PC-3 (cell line): ENCODE measurements at places on chromosomes 12 and 14. TPM values are rescaled to one million over a fixed set of nuclear protein-coding genes. Genes with fewer than 3 reads are reported as not detected.

- DNase-seq: no peak
- H3K27me3 ChIP-seq: no peaks in the 10 kb centered on the region
- H3K4me1 ChIP-seq: peaks cover 20% of the 10 kb centered on the region
- H3K4me3 ChIP-seq: no peak overlapping the region
- no peak overlapping the region for H3K27ac ChIP-seq
These were observed 228.5 kb downstream of the FOXN3 start for GRCh38 chr14:89188492-89188891.

DNA sequence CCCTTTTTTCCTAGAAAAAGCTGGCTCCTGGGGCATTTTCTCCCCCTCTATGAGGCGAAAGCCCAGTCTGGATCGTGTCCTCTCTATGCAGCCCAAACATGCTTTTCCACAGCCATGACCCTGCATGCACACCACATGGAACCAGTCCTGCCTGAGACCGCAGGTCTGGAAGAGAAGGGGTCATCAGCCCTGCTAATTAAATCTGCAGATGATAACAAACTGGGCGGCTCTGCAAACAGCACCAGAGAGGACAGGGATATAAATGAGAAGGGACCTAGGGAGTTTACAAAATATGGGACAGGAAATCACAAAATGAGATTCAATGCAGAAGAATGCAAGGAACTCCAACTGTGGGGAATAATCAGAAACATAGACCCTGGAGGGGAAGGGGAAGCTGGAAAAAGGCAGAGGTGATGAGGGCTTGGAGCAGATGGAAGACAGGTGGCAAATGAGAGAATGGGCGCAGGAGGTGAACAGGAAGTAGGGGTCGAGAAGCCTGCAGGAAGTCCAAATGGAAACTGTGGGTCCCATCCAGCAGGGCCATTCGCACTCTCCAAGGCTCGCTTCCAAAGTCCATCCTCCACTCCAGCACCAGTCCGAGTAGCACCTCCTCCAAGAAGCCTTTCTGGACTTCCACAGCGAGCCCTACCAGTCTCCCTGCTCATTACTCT, 76.3 kb downstream of the ANO2 start:
- DNase-seq: no peak
- no peaks in the 10 kb centered on the region for H3K36me3 ChIP-seq
- no peak overlapping the region for H3K4me3 ChIP-seq
- H3K27ac ChIP-seq: no peak overlapping the region
- no peaks in the 10 kb centered on the region for H3K4me1 ChIP-seq

The BCDIN3D gene
- total RNA-seq: 4.5 and 5.4 TPM in 2 replicates

DNA sequence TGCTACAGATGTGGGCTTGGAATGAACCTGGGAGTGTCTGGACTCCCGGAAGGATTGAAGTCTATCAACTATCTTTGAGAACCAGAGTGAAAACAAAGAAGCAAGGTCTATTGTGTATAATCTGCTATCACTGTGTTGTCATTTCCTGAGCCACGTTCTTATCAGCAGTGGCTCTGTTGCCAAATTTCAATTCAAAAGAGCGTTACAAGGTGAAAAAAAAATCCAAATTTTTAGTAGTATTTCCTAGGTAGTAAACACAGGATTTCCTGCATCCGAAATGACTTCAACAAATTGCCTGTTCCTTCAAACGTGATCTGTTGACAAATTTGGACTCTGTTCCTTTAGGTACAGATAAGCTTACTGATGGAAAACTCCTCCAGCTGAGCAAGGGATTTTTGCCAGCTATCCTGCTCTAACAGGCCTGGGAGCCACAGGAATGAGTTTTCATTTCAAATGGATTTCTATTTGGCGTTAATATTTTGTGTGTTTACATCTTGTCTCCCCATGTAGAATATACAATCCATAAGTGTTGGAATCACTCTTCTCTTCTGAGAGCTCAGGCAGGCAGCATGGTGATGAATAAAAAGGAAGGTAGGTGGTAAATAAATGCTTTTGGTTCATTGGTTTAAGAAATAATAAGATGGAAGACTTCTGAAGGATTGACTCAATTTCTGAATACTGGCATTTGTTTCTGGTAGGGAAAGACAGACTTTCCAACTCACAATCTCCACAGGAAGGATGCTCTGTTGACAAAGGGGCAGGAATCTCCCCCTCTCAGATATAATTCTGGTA, 58.5 kb downstream of the GPR135 start:
- H3K4me3 ChIP-seq: no peak overlapping the region
- H3K36me3 ChIP-seq: no peaks in the 10 kb centered on the region
- peaks cover 15% of the 10 kb centered on the region for H3K4me1 ChIP-seq
- H3K27me3 ChIP-seq: no peaks in the 10 kb centered on the region
- no peak for DNase-seq

- H3K36me3 ChIP-seq: 0 out of 2 replicates have a peak, but pooled peaks cover under 1% of the 10 kb centered on the region
- no peak overlapping the region for H3K4me3 ChIP-seq
- H3K27ac ChIP-seq: no peak overlapping the region
- no peaks in the 10 kb centered on the region; the same call in 1 of the 2 replicates for H3K4me1 ChIP-seq
- peak; percentile 46 for DNase-seq
These were observed 52.2 kb downstream of the GOLGA5 start for GRCh38 chr14:92846162-92846897.

DNA sequence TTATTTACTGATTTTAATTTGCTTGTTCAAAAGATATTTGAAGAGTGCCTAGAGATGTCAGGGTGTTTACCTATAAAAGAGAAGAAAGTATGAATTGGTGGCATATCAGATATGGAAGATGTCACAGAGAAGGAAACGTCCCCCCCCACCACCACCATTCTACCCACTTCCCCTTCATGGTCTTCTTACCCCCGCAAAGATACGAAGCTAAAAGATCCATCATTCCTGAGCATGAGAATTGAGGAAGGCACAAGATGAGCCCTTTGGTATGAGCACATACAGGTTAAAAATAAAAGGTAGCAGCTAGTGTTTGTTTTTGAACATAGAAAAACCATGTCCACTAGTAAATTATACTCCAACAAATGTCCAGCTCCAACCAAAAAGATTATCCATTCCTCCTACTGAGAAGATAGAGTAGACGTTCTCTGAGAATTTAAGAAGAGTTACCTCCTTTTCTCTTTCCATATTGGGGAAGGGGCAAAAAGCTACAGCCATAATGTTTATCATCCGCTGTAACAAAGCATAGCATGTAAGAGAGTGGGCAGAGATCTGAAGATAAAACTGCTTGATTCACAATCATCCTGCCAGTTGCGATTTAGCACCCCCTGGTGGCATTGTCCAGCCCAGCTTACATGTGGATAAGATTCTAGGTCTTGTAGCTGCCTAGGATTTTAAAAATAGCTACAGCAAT, 29.1 kb downstream of the NFYB start:
- no peak overlapping the region for H3K27ac ChIP-seq
- no peak overlapping the region for H3K4me3 ChIP-seq
- H3K4me1 ChIP-seq: no peaks in the 10 kb centered on the region
- DNase-seq: peak; percentile 94
- no peaks in the 10 kb centered on the region for H3K27me3 ChIP-seq

The GZMB gene
- total RNA-seq: not detected in 2 replicates

The CMKLR1 gene
- total RNA-seq: not detected in 2 replicates

GRCh38 chr12:12387501-12387900, 30.6 kb downstream of the BORCS5 start:
- H3K36me3 ChIP-seq: no peaks in the 10 kb centered on the region

The GPR135 gene
- 6.7 and 10.3 TPM in 2 replicates for total RNA-seq

The ZNF26 gene
- total RNA-seq: 30.2 and 39.2 TPM in 2 replicates

- no peak for DNase-seq
- H3K4me3 ChIP-seq: no peak overlapping the region
- H3K27ac ChIP-seq: no peak overlapping the region
These were observed 42.3 kb downstream of the FZD10 start for GRCh38 chr12:130204541-130204953.

GRCh38 chr14:101025696-101026095, 122.2 kb upstream of the RTL1 start:
- no peaks in the 10 kb centered on the region for H3K27me3 ChIP-seq
- no peak overlapping the region for H3K4me3 ChIP-seq
- DNase-seq: no peak
- H3K4me1 ChIP-seq: no peaks in the 10 kb centered on the region
- H3K27ac ChIP-seq: no peak overlapping the region

GRCh38 chr12:22765421-22766130, 140.6 kb downstream of the ETNK1 start:
- peaks cover 39% of the 10 kb centered on the region for H3K27me3 ChIP-seq
- DNase-seq: no peak
- H3K4me3 ChIP-seq: no peak overlapping the region
- no peak overlapping the region for H3K27ac ChIP-seq

- no peak overlapping the region for H3K4me3 ChIP-seq
- DNase-seq: peak; percentile 96
- H3K36me3 ChIP-seq: no peaks in the 10 kb centered on the region; the same call in 1 of the 2 replicates
- no peaks in the 10 kb centered on the region for H3K27me3 ChIP-seq
- peaks cover 40% of the 10 kb centered on the region for H3K4me1 ChIP-seq
These were observed 65.0 kb downstream of the PITPNM2 start for GRCh38 chr12:123085730-123086487.

The KIF21A gene
- 21.7 and 25.1 TPM in 2 replicates for total RNA-seq

DNA sequence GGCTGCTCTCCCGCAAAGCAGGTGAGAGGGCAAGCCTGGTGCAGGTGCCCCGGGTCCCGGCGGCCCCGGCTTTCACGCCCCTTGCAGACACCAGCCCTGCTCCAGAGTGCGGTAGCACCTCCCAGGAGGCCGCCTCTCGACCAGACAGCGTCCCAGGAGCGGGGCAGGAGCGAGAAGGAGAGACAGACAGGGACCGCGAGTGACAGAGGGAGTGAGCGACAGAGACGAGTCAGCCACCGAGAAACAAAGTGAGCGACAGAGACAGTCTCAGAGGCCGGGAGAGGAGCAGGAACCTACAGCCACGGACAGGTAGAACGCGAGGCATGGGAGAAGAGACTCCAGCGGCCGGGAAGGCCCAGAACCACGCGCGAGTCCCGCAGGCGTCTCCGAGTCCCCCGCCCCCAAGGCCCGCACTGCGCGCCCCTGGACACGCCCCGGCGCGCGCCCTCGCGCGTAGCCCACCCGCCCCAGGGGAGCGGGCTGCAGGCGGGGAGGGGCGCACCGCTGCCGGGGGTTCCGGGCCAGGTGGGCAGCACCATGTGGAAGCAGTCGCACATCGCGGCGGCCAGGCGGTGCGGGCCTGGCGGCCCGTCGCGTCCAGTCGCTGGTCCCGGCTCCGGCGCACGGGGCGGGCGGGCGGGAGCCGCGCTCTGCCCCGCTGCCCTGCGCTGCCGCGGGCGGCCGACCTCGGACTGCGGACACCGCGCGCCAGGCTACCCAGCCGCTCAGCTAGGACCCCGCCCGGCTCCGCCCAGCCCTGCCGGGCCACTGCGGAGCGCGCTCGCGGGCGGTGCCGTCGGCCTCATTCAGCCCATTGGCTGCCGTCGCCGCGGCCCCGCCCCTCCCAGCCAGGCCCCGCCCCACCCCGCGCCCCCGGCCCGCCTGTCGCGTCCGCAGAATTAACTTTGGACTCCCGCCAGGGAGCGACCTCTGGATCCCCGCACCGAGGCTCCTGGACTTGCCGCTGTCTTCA, at the start of gene AHNAK2:
Gene AHNAK2 (minus strand): TSS at position 694 of the 973 bp plus-strand sequence. CDS start 137 bp downstream, at position 557.
- H3K4me3 ChIP-seq: peak within 1 kb of the TSS; percentile 97
- no peaks in the 10 kb centered on the region for H3K36me3 ChIP-seq
- DNase-seq: peak; percentile 92
- peaks cover 57% of the 10 kb centered on the region for H3K4me1 ChIP-seq

DNA sequence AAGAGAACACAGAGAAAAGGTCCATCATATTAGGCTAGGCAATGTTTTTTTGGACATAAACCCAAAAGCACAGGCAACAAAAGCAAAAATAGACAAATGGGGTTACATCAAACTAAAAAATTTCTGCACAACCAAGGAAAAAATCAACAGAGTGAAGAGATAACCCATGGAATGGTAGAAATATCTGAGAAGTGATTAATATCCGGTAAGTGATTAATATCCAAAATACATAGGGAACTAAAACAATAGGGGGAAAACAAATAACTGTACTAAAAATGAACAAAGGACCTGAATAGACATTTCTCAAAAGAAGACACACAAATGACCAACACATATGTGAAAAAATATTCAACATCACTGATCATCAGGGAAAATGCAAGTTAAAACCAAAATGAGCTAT, 4.3 kb downstream of the STYK1 start:
- H3K27me3 ChIP-seq: no peaks in the 10 kb centered on the region
- H3K4me1 ChIP-seq: peaks cover 15% of the 10 kb centered on the region; the same call in 1 of the 2 replicates
- H3K36me3 ChIP-seq: no peaks in the 10 kb centered on the region
- DNase-seq: no peak
- no peak overlapping the region for H3K27ac ChIP-seq
- no peak overlapping the region for H3K4me3 ChIP-seq

GRCh38 chr12:111394480-111394879, 11.2 kb upstream of the SH2B3 start:
- H3K27ac ChIP-seq: no peak overlapping the region
- H3K4me3 ChIP-seq: no peak overlapping the region
- no peaks in the 10 kb centered on the region for H3K27me3 ChIP-seq
- peaks cover 28% of the 10 kb centered on the region for H3K4me1 ChIP-seq
- DNase-seq: no peak

DNA sequence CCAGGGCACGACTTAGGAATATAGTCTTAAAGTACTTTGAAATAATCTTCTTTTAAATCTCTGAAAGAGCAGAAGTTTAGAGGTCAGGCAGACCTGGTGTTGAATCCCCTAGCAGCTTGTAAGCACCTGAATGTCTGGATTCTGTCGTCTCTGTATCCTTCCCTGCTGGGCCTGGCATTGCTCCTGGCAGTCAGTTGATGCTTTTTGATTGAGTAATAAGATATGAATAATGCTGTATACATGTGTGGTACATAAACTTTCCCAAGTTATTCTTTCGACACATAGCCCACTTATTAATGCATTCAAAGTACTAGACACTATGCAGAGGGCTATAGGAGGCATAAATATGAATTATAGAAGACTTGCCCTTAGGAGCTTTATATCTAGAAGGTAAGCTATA, 31.4 kb downstream of the EVL start:
- no peaks in the 10 kb centered on the region for H3K36me3 ChIP-seq
- no peak overlapping the region for H3K4me3 ChIP-seq
- no peaks in the 10 kb centered on the region for H3K27me3 ChIP-seq
- peaks cover 20% of the 10 kb centered on the region for H3K4me1 ChIP-seq
- no peak overlapping the region for H3K27ac ChIP-seq

DNA sequence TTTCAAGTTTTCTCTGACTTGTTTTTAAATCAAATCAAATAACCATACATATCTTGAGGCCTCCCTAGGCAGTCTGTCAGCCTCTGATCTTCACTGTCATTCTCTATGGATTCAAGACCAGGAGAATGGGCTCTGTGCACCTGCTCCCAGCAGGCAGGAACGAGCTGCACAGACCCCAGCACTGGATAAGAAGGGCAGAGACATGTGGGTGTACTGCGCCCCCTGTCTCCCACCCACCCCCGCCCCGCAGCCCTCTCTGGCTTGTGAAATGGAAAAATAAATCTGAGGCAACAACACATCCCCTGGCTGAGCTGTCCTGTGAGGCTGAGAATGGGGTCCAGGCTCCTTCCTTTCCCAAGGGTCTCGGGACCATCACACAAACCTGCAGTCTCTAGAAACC, 26.3 kb downstream of the CLMN start:
- no peaks in the 10 kb centered on the region for H3K36me3 ChIP-seq
- DNase-seq: no peak
- no peak overlapping the region for H3K27ac ChIP-seq
- H3K4me1 ChIP-seq: peaks cover 31% of the 10 kb centered on the region
- no peaks in the 10 kb centered on the region for H3K27me3 ChIP-seq
- no peak overlapping the region for H3K4me3 ChIP-seq
